ENCODE measurements at places on chromosomes 1 and 21.

DNA sequence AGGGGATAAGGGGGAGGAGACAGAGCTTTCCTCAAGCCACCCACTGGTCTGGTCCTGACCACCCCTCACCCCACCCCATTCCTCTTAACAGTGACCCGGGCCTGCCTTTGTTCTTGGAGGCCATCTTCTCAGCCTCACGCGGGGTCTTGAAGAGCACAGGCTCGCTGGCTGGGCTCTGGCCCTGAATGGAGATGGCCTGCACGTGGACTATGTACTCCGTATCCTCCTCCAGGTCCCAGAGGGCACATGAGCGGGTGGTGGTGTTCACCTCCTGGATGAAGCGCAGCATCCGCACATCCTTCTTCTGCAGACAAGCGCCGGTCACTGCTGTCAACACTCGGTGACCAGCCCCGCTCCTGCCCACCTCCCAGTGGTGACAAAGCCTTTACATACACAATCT, 2.6 kb downstream of the FNDC5 start:
- no peak for DNase-seq

GRCh38 chr1:163055005-163055404, 14.2 kb upstream of the RGS4 start:
- DNase-seq = no peak

- DNase-seq = no peak
Observed at GRCh38 chr1:223153177-223154119, 10.4 kb upstream of the TLR5 start.

- no peak for DNase-seq
Observed at GRCh38 chr1:20507248-20507563, 745 bp downstream of the MUL1 start.

DNA sequence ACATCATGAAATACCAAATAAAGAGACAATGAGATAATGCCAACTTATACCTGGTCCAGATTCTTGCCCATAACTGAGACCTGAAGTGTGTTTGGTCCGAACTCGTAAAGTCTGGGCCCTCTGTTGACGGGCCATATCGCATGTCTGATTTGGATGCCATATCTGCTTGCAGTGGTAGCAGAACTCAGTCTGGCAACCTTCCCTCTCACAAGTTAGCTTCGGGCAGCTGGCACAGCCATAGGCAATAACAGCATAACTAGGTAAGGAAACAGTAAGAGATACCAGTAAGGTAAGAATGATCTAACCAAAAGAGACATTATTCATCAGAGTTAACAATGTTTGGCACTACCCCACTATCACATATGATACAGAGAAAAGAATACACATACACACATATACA, 15.1 kb downstream of the RNF19B start:
- no peak for DNase-seq

GRCh38 chr1:212254853-212255363, 30.3 kb upstream of the PPP2R5A start:
- no peak for DNase-seq

GRCh38 chr1:70891051-70891843, 156.4 kb downstream of the PTGER3 start:
- no peak for DNase-seq

- DNase-seq = no peak
Observed at GRCh38 chr1:224431726-224432125, 2.9 kb downstream of the WDR26 start.

DNA sequence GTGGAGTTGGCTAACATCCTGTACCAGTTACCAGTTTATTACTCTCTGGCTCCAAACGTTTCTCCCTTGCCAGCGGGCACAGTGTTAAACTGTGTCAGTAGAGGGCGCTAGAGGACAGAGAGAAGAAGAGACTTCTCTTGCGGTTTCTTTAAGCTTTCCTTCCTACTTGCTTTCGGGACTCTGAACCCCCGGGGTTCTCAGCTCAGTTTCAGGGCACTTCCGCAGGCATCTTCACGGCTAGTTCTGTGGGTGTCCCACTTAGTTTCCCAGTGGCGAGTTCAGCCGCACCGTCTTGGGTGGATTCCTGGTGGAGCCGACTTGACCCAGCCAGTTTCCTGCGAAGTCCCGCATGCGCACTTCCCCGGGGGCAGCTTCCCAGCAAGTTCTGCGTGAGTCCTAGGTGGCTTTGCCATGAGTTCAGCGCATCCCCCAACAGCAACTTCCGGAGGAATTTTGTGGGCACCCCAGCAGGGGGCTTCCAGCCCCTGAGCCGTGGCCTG, 37.9 kb upstream of the BTG2 start:
- DNase-seq = peak; percentile 62

GRCh38 chr1:125065821-125066180, 3881.0 kb downstream of the SRGAP2C start:
- DNase-seq = no peak

GRCh38 chr1:196121181-196121580, 487.1 kb downstream of the KCNT2 start:
- no peak for DNase-seq

GRCh38 chr1:199907361-199907760, 120.1 kb upstream of the NR5A2 start:
- DNase-seq = no peak

GRCh38 chr21:46127239-46128105, 27.9 kb downstream of the FTCD start:
- DNase-seq = no peak

- no peak for DNase-seq
Observed at GRCh38 chr1:98698625-98699024, 37.1 kb downstream of the SNX7 start.

Data from AG09319 (cell line).